C1 segment of cervical spinal cord (tissue), 14 donors: ENCODE measurements at places on chromosomes 1 and 21.

DNA sequence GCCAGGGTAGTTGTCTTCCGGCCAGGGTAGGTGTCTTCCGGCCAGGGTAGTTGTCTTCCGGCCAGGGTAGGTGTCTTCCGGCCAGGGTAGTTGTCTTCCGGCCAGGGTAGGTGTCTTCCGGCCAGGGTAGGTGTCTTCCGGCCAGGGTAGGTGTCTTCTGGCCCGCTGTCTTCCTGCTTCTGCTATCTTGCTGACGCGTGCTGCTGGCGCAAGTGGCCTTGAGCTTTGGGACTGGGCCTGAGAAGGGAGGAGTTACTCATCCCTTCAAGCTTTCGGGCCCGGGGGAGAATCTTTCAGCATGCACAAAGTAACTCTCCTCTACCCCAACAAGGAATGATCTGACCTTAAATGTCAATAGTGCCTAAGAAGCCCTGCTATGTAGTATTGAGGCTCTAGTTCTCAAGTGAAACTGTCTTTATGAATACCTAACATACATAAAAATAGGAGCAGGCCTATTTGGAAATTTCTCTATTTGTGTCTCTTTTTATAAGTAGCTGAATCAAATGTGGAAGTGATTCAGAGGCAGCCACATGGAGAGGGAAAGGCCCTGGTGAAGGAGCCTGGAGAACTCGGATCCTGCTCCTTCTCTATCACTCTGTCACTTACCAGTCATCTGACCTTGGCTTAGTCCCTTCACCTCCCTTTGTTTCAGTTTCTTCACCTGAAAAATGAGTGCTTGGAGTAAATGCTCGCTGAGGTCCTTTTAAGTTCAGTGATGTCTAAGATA is 65.6 kb downstream of the RGL1 start:
- no peak for DNase-seq

DNA sequence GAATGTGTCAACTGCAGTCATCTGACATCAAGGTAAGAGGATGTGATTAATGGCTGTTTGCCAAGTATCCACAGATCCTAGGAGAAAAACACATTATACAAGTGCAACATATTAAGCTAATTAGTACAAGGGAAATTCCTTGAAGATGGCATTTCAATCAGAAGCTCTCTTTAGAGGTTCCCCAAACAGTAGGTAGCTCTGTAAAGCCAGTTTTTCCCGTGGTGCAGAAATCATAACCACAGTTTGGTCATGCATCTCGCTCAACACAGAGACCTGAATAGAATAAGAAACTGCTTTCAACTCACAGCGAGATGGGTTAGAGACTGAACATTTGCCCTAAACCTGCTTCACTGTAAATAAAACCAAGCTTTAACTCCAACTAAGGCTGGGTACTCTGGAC is 230.5 kb upstream of the CAMK1G start:
- no peak for DNase-seq

DNA sequence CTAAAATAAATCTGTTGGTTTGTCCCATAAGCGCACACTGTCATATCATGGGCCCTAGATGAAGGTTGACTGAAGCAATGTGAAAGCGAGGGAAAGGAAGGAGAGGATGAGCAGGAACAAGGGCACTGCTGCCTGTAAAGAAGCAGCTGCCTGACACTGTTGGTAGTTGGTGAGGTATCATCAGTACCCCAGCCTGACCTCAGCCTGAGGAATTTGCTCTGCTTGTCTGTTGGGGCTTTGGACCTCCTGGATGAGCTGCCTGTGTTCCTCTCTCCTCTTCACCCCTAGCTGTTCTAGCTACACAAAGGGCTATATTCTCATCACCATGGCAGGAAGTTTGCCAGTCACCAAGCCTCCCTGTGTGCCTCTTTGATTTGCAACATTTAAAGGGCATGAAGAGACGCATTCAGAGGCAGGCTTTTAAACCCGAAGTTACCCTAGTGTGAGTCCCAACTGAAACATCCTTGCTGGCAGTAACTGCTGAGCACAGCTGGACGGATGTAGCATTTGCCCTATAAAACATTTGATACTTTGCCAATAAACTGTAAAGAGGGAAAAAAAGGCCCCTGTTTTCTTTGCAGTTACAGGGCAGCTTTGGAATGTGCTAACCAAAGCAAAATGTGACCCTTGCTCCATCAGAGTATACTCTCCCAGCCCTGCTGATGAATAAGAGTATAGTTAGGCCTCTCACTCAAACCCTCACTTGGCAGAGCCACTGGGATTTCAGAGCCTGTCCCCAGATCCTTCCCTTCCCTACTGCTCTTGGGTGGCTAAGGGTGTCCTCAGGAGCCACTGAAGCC is 22.2 kb upstream of the SPATA6 start:
- DNase-seq = peak; percentile 58

DNA sequence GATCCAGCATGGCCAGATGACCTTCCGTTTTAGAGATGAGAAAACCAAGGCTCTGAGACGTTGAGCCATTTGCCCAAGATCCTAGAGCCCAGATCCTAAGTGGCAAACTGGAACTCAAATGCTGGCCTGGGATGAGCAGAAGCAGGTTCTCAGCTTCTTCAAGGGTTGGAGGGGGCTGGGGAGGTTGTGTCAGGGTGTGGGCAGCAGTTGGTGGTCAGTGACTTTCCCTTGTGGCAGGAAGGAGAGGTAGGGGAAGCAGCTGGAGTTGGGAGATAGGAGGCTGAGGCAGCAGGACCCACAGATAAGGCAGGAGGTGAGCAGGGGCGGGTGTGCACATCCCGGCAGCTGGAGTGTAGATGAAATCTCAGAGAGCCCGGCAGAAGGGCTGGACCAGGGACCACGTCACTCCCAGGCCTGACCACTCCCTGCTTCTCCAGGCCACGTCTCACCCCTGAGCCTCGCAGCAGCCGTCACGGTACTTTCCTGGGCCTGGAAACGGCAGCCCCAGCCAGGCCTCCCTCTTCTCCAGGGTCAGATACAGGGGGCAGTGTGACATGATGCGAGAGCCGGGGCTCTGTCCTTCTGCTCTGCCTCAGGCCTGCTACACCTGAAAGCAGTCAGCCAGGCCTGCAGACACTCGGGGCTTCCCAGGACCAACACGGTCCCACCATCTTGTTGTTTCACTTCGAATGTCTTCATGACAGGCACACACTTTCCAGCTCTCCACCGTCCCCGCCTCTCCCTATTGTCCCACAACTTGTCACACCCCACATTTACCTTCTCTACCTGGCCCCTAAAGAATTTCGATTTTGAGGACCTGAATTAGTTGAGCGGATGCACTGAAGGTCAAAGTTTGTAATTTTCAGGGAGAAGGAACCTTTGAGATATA is 11.5 kb upstream of the LAPTM5 start:
- no peak for DNase-seq

DNA sequence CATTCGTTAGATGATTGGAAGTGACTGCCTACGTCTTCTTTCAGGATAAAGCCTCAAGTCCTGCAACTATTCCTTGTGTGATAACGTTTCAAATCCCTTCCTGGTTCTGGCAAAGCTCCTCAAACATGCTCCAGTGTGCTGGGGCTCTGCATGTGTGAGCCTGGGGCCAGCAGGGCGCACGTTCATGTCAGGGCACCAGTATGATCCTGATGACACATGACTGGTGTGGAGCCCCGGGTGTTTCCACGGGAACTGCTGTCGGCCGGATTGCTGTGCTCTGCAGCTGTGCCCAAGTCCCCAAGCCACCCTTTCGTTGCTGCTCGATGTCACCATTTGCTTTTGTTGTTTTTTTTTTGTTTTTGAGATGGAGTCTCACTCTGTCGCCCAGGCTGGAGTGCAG is 21.3 kb downstream of the KRTAP10-1 start:
- no peak for DNase-seq

DNA sequence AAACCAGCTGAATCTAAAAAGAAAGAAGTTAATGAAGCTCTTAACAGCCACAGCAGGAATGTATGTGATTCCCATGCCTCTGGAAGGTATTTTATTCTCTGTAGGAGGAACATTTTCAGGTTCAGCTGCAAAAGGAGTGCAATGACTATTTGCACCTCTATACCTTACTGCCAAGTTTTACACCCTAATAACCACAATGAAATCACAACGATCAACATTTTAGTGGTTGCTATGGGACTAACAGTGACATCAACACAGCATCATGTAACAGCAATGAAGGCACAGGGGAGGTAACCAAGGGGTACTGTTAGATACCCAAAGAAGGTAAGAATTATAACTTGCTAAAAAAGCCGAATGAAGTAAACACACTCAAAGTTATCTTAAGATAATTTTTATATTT is 116.3 kb upstream of the HP1BP3 start:
- DNase-seq = no peak

DNA sequence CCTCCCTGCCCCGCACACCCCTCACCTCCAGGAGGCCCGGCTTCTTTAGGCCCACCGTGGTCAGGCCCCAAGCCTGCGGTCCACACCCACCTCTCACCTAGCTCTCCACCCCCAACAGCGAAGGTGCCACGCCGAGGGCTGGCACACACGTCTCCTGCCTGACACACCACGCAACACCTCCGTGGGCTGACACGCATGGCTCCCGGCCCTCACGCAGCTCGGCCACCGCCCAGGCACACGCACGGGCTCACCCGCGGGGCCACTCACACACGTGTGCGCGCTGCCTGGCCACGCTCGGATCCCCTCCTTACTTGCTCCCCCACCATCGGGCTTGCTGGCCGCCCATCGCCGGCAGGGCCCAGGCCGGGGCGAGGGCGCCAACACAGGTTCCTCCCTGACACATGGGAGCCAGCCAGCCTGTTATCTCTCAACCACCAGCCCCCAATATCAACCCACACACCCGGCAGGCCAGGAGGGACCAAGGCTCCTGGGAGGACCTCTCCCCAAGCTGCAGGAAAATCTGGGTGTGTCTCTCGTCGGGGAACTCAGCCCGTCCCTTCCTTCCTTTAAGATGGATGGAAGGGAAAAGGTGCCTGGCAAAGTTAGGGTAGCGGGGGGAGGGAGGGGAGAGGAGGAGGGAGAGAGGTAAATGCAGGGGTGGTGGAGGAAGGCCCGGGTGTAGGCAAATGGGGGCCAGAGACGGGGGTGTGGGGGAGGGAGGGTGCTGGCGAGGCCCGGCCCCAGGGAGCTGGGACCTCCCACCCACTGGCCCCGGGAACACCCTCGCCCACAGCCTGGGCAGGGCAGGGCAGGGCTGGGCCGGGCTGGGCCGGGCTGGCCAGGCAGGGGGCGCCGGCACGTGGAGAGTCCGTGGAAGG is 546 bp downstream of the ELOVL1 start:
- peak; percentile 44 for DNase-seq

DNA sequence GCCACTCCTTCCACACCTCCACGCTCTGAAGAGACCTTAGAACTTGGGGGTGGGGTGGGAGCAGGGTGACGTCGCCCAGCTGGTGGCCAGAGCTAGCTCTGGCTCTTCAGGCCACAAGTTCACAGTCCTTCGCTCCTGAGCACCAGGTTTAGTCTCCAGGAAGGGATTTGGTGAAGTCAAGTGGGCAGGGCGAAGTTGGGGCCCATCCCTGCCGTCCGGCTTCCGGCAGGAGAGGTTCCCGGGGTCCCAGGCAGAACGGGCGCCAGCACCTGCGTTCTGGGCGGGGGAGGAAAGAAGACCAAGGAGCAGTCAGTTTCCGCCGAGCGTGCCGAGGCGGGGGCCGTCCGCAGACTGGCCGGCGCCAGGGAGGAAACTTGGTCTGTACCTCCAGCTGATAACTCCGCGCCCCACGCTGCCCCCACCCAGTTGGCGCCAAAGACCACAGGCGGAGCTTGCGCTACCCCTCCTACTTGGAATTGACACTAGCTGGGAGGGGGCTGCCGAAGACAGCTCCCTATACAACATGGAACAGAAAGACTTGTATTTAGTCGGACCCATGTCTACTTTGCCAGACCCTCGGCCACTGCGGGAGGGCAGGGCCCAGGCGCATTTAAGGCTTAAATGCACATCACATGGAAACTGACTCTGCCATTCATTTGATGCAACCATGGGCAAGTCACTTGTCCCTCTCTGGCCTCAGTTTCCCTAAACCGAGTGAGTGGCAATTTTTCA is 995 bp downstream of the ID3 start:
- no peak for DNase-seq

- no peak for DNase-seq
These were observed 17.0 kb upstream of the CD2 start for GRCh38 chr1:116737020-116737854.

DNA sequence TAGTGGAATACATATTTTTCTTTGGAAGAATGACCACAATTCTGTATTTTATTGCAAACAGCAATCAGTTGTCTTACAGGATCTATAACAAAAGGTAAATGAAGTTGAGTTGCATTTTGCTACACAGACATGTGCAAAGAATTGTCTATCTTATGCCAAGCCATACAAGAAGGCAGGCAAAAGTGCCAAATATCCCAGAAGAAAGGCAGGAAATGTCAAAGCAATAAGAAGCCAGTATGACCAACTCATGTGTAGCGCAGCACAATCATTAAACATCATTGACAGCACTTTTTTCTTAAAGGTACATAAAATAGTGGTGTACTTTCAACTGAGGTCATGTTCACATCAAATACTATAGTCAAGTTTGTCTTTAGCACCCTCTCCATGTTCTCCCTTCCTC is 42.7 kb downstream of the NIBAN1 start:
- DNase-seq = no peak

GRCh38 chr1:10943041-10943440 is 69.4 kb upstream of the TARDBP start:
- no peak for DNase-seq

DNA sequence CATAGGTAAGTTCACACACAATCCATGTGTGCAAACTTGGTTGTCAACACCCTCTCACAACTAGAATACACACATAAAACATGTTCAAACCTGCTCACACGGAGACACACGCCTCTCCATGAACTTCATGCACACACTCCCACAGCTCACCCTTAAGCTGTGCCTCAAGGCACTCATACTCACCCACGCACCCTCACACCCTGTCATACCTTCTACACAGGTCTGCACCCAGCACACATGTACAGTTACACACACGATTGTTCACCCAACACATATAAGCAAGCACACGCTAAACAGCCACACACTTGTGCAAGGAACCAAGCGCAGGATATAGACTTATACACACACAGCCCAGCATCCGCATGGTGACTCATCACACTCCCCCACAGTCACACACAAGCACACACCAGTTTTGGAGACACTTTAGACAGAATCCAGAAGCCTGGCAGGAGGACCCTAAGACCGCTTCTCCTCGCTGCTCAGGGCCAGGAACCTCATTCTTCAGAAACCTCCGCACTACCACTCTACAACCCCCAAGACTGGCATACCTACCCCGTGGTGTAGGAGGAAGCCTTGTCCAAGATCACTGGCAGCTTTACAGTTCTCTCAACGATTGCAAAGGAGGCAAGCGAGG is 58.7 kb upstream of the ZC3H12A start:
- no peak for DNase-seq

DNA sequence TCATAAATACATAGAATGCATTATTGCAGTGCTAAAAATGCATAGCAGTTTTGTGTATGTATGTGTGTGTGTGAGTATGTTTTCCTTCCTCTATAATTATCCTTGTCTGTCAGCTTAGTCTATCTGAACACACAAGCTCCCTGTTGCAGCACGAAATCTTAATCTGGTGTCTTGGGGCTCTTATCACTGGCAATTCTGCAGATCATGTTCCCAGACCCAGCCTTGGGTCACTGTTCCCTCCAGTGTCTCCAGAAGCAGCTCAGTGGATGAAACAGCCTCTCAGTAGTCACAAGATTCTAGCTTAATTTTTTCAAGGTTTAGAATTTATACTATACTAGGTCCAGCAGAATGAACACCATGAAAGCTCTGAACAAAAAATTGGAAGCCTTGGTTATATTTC is 777.9 kb downstream of the MRPL39 start:
- no peak for DNase-seq

- no peak for DNase-seq
These were observed 414.3 kb upstream of the NR5A2 start for GRCh38 chr1:199612976-199613774.
